Activated T-cell treated with anti-CD3 and anti-CD28 coated beads for 4 hours (primary cell): ENCODE measurements at places on chromosomes 3 and 15.

DNA sequence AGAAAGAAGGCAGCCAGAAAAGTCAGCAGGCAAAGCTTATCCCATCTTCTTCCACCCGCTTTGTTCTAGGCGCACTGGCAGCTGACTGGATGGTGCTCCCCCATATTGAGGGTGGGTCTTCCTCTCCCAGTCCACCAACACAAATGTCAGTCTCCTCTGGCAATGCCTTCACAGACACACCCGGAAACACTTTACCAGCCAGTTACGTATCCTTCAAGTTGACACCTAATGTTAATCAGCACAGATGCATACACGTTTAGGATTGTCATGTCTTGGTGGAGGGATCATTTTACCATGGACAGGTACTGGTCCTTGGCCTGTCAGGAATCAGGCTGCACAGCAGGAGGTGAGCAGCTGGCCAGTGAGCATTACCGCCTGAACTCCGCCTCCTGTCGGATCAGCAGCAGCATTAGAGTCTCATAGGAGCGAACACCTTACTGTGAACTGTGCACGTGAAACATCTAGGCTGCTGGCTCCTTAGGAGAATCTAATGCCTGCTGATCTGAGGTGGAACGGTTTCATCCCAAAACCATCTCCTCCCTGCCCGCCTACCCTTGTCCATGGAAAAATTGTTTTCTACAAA, 59.1 kb upstream of the PYDC2 start:
- no peak for DNase-seq

DNA sequence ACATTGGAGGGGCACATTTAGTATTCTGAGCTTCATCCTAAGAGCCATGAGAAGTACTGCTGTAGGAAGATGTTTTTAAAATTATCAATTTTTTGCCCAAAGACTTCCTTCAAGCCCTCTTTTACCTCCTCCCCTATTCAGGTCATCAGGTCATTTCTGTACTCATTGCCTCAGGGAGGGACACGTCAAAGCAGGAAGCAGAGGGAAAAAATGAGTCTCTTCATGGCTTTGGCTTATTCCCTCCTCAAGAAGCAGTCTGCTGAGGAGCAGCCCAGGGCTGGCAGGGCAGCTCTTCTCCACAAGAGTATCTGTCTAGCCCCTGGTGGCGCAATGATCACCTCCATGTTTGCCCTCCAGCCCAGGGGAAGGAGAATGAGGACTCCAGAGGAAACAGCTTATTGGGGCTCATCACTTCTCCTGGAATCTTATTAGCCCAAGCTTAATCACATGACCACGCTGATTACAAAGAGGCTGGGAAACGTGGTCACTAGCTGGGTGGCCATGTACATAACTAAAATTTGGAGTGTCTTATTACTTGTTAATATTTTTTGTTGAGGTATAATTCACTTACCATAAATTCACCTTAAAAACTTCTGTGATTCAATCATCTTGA, 44.2 kb upstream of the GATA2 start:
- no peak for DNase-seq

DNA sequence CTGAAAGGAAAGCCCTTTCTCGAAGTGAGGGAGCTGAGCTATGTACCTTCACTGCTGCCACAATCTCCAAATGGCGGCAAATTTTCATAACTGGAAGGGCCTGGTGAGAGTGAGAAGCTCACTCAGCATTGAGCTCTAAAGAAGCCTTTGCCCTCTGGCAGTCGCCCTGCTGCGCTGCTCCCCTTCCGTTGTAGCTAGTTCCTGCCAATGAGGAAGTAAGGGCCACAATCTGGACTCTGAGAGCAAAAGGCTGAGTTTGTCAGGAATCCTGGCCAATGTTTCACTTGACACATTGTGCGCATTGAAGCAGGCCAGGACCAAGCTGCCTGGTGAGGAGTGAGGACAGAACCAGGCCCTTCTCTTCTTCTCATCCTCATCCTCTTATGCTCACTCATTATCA, 579.5 kb downstream of the PDCD6IP start:
- DNase-seq: no peak

- no peak for DNase-seq
Measured at GRCh38 chr3:86147119-86147518, 843.8 kb downstream of the VGLL3 start.

DNA sequence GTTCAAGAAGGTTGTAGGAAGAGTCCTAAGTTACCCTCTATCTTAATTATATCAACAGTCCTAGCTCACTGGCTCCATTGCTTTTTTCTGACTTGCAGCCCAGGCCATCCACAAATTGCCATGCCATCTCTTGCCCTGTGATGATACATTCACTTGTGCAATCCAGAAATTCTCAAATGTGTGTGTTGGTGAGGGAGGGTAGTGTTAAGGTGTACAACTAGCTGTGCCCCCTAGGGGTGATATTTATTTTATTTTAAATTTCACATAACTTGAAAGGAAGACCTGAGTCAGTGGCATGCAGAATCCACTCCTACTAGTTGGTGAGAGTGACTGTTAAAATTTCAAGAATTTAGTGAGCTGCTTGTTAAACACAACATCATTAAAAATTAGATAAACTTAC, 156.1 kb upstream of the ANKRD28 start:
- DNase-seq: no peak

GRCh38 chr3:134552784-134553183, 66.9 kb downstream of the CEP63 start:
- DNase-seq: no peak

- DNase-seq: no peak
Measured at GRCh38 chr15:77282333-77282732, 137.6 kb downstream of the PEAK1 start.

GRCh38 chr15:100928632-100929280, 9.6 kb downstream of the LRRK1 start:
- DNase-seq: no peak

- no peak for DNase-seq
Measured at GRCh38 chr3:135779024-135779423, 186.5 kb upstream of the PPP2R3A start.

GRCh38 chr3:111311126-111311525, 230.9 kb upstream of the CD96 start:
- no peak for DNase-seq

DNA sequence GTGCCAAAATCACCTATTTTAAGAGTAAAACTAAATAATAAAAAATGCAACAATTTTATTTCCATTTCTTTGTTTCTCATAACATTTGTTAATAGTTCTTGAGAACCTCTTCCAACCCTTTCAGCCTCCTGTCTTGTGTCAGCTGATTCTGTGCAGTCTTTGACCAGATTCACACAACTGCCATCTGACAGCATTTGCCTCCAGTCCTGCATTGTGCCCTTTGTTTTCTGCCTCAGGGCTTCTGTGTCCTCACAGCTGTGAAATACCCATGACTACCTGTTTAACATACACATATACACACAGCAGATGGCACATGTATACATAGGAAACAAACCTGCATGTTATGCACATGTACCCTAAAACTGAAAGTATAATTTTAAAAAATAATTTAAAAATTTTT, 13.2 kb upstream of the CNTN6 start:
- DNase-seq: no peak

DNA sequence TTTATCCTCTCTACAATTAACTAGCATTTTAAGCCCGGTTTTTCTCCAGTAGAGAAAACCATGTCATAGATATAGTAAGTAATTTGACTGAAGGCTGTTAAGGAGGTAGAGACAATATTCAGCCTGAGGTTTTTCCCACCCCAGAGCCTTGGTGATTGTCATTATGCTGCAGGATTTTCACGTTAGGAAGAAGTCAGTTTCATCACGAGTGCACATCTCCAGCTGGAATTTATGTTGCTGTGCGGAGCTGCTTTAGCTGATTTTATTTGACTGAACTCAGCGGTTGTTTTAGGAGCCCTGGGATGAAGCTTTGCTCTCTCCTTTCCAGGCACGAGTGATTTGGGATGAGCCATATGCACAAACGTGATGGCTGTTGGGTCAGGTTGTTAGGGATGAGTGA, 271.3 kb upstream of the RGMA start:
- DNase-seq: no peak

- DNase-seq: no peak
Measured at GRCh38 chr3:162022911-162023310, 526.3 kb downstream of the OTOL1 start.

GRCh38 chr3:58341376-58341775, 8.7 kb downstream of the PXK start:
- DNase-seq: no peak

GRCh38 chr3:159418571-159419526, 569.8 kb upstream of the IL12A start:
- no peak for DNase-seq

GRCh38 chr3:49199239-49199899, 28.0 kb downstream of the KLHDC8B start:
- DNase-seq: no peak

DNA sequence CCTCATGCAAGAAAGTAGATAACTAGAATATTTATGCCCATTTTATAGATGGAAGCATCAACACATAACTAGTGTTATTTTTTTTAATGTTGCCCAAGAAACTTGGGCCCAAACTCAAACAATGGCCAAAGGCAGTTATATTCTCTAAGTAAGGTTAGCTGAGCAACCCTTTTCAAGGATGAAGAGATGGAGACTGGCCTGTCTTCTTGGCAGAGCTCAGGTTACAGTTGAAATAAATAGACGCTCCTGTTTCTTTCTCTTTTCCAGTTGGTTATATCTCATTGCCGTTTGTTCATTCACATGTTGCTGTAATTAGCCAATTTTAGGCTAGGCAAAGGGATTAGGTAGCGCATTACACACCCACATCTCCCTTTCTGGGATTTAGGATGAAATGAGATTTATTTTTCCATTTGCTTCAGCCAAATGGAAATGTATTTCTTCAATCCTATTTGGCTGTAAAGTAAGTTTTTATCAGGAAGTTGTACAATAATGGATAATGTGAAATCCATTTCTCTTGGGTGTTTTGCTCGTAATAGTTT, 93.2 kb downstream of the CMSS1 start:
- DNase-seq: no peak

GRCh38 chr3:122886946-122887345, 92.1 kb downstream of the SLC49A4 start:
- DNase-seq: no peak

DNA sequence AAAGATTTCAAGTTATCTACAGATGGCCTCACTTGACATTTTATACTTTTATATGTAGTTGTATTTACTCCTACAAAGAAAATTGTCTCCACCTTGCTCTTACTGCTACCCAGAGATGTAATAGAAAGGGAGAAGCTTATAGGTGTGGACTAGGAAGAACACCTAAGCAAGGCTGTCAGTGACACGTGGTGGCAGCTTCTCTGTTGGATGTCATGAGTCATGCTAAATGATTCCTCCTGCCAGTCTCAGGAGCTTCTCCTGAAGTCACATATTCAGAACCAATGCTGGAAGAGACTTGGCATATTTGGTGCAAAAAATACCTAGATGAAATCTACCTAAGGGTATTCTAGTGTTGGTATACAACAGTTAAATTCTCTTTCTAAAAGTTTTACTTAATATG, 184.7 kb downstream of the LRRC3B start:
- no peak for DNase-seq

DNA sequence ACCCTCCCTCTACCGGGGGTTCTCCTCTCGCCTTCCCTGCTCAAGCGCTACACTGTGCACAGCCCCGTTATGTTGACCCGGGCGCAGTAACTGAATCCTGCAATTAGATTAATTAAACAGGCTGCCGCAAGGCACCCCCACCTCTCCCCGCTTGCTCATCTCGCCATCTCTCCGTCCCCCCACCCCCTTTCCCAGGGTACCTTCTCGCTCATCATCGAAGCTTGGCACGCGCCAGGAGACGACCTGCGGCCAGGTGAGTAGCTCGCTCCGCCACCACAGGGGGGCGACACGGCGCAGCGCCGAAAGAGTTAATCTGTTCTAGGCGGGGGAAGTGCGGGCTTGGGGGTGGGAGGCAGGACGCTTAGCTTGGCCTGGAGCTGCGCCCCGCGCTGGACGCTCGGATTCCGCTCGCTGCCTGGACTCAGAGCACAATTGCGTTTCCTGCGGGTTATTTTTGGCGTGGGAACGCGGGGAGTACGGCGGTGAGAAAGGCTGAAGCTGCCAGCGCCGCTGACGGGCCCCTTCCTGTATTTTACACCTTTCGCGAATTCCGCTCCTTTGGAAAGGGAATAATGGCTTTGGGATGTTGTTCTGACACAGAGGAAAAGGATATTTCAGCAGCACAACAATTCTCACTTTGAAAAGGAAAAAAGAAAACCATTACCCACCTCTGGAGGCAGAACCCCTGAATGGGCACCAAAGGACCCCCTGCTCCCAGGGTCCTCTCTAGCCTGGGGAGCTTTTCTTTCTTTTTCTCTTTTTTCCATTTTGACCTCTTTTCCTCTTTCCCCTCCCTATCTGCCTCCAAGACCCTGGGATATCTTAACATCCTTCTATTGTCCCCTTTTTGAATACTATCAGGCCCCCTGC, 1.5 kb downstream of the DLL4 start:
- peak; percentile 50 for DNase-seq

DNA sequence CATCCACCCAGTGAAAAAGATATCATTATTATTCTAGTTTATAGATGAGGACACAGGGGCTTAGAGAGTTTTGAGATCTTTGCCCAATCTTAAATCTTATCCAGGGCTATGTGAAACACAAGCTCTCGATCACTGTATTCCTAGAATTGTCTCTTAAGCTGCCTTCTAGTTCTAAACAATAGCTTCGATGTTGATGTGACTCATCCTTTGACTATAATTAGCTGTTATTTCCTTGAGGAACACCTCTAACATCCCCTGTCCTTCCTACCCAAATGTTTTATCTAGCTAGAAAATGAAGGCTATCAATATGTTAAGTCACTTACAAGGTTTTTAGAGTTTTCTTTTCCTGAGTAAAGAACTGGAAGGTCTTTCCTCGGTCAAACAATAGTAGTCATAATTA, 83.1 kb upstream of the STAC start:
- no peak for DNase-seq

- DNase-seq: peak; percentile 99
Measured at GRCh38 chr3:15601399-15602145, at the start of the genes BTD and HACL1. BTD (plus strand) TSS chr3:15601745; CDS start chr3:15635440, 33,695 bp downstream. HACL1 (minus strand) TSS chr3:15601569; CDS start chr3:15601463, 106 bp downstream.

DNA sequence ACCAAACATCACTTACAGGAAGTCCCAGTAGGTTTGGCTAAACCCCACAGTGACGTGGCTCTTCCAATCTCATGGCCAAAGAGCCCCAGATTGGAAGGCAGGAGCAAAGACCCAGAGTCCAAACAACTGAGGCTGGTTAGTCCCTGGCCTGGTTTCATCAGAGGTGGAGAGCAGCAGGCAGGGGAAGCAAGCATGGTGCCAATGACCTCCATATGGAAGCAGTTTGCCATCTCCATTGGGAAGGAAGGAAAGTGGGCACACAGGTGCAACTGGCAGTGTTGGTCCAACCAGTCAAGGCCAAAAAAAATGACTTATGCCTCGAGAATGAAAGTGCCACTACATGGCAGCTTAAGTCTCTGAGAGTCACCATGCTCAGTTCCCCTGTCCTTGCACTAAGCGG, 175.9 kb downstream of the NTRK3 start:
- DNase-seq: no peak
